ENCODE measurements at places on chromosomes 1 and 21.

DNA sequence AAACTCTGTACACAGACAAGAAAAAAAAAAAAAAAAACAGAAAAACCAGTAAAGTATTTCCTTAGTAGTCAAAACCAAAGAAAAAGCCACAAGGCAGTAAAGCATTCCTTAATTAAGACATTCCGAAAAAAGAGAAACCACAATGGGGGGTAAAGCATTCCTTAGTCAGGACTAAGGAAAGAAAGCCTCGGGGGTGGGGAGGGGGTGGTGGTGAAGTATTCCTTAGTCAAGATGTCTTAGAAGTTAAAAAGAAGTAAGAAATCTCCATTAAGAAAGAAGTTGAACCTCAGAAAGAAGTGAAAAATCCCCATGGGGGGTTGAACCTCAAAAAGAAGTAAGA lies 28.2 kb upstream of the FMO1 start:
- DNase-seq, result no peak

GRCh38 chr21:38376693-38377092 lies 119.9 kb downstream of the KCNJ15 start:
- no peak for DNase-seq

GRCh38 chr21:37627074-37627473 lies 260.5 kb downstream of the DYRK1A start:
- DNase-seq, result no peak

- DNase-seq, result no peak
These were observed 1510.1 kb downstream of the MRPL39 start for GRCh38 chr21:24097181-24097580.

GRCh38 chr1:2042830-2043773 lies 7.1 kb upstream of the PRKCZ start:
- DNase-seq, result no peak

GRCh38 chr1:24107462-24108138 lies 4.3 kb downstream of the MYOM3 start:
- no peak for DNase-seq

GRCh38 chr1:109764561-109765482 lies 1.1 kb upstream of the EPS8L3 start:
- DNase-seq, result no peak

- no peak for DNase-seq
These were observed 166.1 kb downstream of the PDE4B start for GRCh38 chr1:65958561-65959350.

GRCh38 chr1:32651461-32652073 lies 559 bp downstream of the RBBP4 start:
- DNase-seq, result no peak

DNA sequence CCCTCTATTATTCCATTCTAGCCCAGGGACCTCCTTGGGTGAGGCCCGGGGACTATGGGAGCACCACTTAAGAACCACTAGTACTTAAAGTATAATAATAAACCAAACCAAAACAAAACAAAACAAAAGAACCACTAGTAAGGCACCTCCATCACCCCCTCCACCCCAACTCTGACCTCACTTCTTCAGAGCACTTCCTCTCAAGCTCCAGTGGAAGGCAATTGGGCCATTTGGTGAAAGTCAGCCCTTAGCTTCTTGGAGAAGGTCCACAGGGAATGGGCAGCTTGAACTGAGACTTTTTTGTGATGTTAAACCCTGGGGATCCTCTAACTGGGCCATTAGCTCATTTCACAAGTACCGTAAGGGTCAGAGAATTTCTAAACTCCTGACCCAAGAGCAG lies 237.3 kb downstream of the RHOU start:
- no peak for DNase-seq

DNA sequence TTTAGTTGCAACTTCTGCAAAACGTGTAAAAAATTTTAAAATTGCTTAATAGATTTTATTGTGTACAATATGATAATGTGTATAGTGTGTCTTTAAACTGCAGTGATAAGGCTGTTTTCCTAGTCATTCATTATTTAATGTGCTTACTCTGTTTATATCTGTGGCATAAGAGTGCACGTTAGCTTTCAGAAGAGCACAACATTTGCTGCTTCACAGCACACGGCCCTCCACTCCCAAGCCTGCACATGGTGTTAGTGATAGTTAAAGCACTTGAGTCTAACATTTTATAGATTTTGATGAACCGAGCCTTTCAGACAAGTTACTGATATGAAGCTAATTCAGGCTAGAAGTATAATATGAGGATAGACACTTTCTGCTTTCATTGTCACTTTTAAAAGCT lies 120.6 kb downstream of the ADGRL2 start:
- DNase-seq, result no peak

- no peak for DNase-seq
These were observed 8.3 kb downstream of the DNAI4 start for GRCh38 chr1:66916320-66916719.

- DNase-seq, result no peak
These were observed 4.1 kb downstream of the PLEKHN1 start for GRCh38 chr1:970242-970972.

GRCh38 chr1:209893751-209894150 lies 44.3 kb upstream of the SYT14 start:
- no peak for DNase-seq

DNA sequence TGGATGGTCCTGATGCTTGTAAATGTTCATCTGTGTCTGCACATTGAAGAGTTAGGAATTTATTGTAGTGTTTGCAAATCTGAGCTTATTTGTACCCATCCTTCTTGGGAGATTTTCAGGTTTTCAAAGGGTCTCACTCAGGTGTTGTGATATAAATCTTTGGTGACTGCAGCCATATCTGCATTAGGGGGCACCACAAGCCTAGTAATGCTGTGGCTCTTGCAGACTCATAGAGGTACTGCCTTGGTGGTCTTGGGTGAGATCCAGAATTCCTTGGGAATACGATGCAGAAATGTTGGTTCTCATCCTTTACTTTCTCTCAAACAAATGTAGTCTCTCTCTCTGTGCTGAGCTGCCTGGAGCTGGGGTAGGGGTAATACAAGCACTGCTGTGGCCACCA lies 405.9 kb downstream of the TTLL7 start:
- DNase-seq, result no peak

DNA sequence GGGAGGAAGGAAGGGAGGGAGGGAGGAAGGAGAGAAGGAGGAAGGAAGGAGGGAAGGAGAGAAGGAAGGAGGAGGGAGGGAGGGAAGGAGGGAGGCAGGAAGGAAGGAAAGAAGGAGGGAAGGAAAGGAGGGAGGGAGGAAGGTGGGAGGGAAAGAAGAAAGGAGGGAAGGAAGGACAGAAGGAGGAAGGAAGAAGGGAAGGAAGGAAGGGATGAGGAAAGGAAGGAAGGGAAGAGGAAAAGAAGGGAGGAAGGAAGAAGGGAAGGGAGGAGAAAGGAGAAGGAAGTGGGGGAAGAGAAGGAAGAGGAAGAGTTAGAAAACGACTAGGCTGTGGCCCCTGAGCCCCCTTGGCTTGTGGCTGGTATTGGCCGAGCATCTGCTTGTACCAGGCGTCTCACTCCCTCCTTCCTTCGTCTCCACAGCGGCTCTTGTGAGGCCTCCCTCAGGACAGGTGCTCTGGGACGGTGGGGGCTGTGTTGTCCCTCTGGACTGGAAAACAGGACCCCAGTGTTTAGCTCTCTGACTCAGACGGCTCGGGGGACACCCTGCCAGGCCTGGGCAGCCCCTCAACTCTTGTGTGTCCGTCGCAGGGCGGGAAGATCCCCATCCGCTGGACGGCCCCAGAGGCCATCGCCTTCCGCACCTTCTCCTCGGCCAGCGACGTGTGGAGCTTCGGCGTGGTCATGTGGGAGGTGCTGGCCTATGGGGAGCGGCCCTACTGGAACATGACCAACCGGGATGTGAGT lies 36.2 kb upstream of the C1QA start:
- DNase-seq, result no peak

GRCh38 chr1:205220421-205220820 lies 7.3 kb upstream of the TMCC2 start:
- DNase-seq, result no peak

- no peak for DNase-seq
These were observed 506 bp upstream of the SRP9 start for GRCh38 chr1:225777058-225777582.

DNA sequence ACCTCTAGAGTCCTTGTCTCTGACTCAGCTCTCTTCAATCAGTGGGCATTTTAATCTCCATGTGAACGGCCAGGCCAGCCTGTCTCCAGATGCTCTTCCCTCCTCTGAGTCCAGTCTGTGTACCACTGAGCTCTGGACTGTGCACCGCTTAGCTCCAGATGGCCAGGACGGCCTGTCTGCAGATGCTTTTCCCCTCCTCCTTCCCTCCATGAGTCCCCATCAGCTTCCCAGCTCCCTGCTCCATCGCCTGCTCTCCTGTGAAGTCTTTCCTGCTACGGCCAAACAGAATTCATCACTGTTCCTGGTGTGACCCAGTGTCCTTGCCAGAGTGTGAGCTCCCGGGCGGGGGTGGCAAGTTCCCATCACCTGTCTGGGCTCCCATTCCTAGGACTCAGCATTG lies 42.0 kb downstream of the STUM start:
- no peak for DNase-seq

DNA sequence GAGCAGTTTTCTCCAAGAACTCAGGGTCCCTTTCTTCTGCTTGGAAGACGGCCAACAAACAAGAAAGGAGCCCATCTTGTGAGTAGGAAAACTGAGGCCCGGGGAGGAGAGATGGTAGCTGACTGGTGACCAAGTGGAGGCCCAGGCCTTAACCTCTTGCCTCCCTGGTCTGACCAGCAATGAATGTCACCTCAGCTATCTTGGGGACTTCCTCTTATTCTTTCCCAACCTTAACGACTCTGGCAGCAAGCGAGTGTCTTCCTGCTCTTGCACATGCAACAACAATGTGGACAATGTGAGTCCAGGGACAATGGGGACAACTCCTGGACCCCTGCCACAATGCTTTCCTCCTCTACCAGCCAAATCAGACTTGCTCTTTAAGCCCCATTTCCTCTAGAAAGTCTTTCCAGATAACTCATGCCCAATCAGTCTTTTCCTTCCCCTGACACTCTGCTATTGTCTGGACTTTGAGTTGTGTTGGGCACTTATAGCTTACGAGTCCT lies 12.6 kb downstream of the HSPG2 start:
- no peak for DNase-seq

DNA sequence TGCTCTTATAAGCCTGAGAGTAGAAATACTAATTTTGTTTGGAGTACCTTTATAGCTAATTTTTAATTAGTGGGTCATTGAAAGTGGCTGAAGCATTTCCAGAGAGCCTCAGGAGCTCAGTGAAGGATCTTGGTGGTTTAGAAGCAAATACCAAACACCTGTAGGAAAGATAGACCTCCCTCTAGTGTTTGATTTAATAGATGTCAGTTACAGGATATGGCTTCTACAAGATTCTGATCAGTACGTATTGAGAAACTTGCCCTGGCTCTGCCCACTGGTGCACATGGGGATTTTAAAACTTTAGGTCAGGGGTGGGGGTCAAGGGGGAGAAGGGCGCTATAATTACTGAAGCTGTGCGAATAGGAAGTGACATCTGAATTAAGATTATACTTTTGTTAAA lies 122.2 kb downstream of the POU2F1 start:
- DNase-seq, result no peak

DNA sequence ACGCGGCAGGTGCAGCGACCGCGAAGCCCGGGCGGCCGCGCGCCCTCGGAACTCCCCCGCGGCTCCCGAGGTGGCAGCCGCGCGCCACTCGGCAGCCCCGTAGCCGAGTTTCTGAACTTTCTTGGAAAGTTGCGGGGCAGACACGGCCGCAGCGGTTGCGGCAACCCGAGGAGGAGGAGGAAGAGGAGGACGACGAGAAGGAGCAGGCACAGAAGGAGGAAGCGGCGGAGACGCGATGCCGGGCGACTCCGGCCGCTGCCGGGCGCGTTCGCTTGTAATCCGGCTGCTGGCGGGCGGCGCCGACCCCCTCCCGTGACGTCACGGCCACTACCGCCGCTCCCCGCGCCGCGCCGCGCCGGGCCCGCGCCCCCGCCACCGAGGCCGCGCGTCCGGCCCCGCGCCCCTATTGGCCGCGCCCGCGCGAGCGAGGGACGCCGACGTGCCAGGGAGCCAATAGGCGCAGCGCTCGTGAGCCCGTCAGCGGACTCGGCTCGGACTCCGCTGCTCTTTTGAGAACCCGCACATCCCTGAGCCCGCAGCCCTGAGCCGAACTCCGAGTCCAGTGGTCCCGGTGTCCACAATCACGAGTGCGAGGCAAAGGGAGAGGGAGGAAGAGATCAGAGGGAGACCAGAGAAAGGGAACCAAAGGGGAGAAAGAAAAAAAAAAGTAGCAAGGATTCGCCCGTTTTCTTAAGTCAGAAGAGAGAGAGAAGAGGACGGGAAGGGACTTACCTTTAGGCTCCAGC lies 736 bp upstream of the BARHL2 start:
- DNase-seq, result no peak

DNA sequence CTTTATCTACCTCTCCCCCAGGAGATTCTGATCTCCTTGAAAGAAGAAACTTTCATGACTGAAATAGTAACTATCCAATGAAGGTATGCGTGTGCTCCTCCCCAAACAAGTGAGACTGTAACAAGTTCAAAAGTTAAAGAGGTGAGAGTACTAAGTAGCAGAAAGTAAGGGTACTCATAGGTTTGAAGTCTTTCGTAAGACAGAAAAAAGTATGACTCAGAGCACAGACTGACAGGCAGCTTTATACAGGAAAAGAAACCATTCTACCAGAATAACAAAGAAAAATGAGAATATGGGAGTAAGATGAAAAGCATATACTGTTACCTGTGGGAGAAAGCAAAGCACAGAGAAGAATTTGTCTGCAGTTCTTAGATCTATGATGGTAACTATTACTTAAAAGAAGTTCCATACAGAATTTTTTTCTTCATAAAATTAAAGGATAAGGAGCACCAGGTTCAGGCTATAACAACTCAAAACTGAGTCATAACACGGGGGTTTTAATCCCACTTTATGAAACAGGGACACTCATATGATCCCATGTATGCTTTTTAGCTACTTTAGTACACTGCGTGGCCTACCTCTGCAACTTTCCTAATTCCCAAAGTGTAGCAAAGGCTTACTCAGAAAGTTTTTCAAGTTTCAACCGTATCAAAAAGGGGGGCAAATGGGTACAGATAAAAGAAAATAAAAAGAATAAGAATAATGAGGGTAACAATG lies 52.0 kb downstream of the FOXJ3 start:
- DNase-seq, result no peak

- no peak for DNase-seq
These were observed 3.9 kb downstream of the RHBG start for GRCh38 chr1:156372876-156373275.

DNA sequence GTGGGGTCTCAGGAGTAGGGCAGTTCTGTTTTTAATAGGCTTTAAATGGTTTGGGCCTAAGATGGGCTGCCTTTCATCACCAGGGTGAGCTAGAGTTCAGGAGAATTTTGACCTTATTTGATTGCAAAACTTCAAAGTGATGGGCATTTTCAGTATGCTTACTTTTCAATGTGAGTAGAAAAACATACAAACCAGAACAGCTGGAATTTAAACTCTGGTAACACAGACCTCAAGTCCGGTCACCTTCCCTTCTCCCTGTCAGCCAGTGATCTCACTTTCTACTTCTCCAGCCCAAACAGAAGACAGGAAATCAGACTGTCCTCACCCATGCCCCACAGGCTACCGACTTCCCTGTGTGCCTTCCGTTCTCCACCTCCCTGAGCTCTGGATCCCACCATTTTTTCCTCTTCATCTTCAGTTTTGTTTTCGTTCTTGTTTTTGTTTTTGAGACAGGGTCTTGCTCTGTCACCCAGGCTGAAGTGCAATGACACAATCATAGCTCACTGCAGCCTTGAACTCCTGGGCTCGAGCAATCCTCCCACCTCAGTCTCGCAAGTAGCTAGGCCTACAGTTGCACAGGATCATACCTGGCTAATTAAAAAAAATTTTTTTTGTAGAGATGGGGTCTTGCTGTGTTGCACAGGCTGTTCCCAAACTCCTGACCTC lies 374.0 kb downstream of the CAMTA1 start:
- DNase-seq, result no peak

All from stimulated activated CD4-positive, alpha-beta T cell treated with anti-CD3 and anti-CD28 coated beads, Interleukin-1b, Interleukin-23, amount 100 ng/mL, for 1 hour (primary cell).